ENCODE measurements at places on chromosomes 2 and 18.
A peak's percentile ranks its signal among the peaks of the same experiment; 100 is the strongest.

GRCh38 chr2:230130668-230131364 is 62.1 kb upstream of the SLC16A14 start:
- peak; percentile 3 for DNase-seq

GRCh38 chr18:11654736-11655605 is 34.1 kb upstream of the GNAL start:
- DNase-seq: no peak

DNA sequence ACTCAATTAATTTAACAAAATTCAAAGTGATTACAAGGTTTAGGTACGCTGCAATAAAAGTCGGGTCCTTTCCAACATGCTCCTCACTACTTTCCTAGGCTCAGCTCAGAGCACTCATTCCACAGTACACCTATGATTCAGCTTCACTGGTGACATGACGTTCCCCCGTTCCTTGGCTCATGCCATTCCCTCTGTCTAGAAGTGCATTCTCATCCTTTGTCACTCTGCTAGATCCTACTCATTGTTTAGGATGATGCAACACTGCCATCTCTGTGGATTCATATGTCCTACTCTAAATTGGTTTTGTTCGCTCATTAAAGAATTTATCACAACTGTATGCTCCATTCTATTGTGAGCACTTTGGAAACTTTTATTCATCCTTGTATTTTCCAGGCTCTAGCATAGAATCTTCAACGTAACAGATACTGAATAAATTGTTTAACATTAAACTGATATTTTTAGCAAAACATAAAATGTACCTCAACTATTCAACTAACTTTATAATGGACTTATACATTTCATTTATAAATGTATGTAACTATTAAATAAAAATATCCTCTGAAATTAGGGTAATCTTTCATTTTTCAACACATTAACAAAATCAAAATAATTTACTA is 78.6 kb downstream of the FAM228A start:
- DNase-seq: no peak

- DNase-seq: no peak
Measured at GRCh38 chr2:104858006-104858978, 4.4 kb downstream of the POU3F3 start.

DNA sequence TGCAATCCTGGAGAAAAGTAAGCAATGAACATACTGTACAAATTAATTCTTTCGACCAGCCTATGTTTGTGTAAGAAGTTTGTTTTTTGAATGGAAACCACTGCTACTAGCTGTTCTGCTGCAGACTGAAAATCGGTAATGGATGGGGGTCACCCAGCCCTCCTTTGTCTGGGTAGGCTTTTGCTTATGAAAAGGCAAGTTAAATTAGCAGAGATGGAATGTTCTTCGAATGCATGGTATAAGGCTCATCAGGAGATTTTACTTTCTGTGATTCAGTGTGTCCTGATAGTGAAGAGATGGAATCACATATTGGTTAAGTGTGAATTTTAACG is 53.8 kb downstream of the EEF1B2 start:
- DNase-seq: no peak

- DNase-seq: no peak
Measured at GRCh38 chr2:236402033-236402790, 138.0 kb upstream of the ASB18 start.

DNA sequence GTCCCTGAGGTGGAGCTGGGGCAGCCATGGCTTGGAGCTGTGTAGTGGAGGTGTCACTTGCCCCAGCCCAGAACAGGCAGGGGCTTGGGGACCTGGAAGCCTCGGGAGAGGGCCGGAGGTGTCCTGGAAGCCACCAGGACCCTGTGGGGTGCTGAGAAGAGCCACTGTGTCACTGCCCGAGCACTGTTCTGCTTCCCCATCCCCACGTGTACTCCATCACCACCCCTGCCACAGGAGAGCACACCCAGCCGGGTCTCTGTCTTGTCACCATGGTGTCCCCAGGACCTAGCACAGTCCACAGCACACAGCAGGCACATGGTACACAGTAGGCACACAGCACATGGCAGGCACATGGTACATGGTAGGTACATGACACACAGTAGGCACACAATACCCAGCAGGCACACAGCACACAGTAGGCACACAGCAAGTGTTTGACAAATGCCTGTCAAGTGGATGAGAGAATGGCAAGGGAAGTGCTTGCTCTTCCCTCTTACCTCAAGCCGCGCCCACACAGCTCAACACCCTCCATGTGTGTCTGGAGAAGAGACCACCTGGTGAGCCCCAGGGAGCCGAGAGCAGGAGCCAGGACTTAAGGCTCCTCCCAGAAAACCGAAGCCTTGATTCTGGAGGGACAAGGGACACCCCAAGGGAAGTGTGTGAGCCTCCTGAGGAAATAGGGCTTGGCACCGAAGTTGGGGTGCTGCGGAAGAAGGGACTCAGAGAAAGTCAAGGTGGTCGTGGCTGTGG is 13.3 kb downstream of the MBP start:
- no peak for DNase-seq

DNA sequence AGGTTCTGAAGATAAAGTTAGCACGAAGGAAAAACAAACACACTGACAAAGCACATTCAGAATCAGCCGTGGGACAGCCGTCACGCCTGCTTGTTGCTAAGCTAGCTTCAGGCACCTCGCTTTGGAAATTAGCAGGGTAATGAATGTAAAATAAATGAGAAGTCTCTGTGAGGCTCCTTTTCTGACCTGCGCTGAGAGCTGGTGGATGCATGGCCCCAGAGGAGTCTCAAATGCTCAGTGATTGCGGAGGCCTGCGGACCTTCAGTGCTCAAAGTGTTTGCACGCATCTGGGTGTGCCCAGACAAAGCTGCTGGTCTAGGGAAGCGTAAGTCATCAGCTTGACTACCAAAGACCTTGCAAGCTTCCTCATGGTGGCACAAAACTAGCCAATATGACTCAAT is 50.6 kb downstream of the CD8B2 start:
- no peak for DNase-seq

DNA sequence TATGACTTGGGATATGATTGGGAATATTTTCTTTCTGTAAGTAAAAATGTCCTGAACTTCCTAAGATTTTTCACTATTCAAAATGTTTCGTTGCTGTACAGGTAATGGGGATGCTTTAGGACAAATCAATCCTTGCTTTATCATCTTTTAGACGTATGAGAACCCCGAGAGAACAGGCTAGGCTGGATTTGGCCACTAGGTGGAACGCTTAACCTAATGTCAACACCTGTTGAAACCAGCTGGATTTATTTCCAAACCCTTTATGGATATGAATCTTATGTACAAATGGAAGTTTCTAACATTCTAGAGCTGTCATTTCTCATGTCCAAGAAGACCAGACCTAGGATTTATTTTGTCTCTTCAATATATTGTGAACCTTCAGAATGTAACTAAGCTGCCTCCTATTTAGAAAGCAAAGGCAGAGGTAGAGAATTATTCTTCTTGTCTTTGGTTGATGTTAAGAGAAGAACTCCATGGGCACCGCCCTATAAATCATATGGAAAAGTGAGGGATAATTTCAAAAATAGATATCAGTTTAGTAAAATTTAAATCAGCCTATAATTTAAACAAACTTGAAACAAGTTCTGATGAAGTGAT is 96.7 kb downstream of the PMAIP1 start:
- no peak for DNase-seq

DNA sequence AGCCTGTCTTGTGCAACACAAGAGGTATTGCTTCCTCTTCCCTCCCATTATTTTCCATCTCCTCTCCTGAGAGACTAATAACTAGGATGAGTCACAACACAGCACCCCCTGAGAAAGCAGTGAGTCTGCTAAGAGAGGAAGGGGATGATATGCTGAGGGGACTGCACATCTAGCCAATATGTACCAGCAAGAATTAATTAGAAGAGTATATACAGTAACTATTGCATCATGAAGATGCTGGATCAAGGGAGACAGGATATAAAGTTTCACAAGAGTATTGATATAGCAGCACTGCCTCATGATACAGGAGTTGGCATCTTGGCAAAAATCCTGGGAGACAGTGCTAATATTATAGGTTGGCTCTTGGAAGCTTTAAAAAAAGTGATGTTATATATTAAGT is 289.9 kb upstream of the RBMS1 start:
- no peak for DNase-seq

DNA sequence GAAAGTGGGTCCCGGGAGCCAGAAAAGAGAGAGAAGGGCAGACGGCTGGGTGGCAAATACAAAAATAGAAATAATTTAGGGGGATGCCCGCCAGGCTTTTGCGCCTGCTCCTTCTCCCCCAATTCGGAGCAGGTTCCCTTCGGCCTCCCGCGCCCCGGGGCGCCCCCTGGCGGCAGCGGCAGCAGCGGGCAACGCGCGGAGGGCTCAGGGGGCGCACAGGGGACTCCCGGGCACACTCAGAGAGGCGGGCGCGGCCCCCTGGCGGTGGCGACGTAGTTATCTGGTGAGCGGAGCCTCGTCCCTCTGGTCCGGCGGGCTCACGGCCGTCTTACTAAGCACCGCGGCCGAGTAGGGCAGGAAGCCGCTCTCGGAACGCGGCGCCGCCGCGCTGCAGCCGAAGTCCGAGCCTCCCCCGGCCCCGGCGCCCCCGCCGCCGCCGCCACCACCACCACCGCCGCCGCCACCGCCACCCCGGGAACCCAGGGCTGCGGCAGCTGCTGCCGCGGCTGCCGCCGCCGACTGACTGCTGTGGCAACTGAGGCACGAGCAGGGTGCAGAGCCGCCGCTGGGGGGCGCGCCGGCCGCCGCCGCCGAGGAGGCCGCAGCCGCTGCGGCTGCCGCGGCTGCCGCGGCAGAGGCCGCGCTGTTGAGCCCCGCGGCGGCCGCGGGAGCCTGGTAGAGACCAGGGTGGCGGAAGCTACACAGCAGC is 3.8 kb downstream of the EVX2 start:
- no peak for DNase-seq

Data from skin of body (tissue), 3 donors.